ENCODE measurements at places on chromosomes 1 and 21.

DNA sequence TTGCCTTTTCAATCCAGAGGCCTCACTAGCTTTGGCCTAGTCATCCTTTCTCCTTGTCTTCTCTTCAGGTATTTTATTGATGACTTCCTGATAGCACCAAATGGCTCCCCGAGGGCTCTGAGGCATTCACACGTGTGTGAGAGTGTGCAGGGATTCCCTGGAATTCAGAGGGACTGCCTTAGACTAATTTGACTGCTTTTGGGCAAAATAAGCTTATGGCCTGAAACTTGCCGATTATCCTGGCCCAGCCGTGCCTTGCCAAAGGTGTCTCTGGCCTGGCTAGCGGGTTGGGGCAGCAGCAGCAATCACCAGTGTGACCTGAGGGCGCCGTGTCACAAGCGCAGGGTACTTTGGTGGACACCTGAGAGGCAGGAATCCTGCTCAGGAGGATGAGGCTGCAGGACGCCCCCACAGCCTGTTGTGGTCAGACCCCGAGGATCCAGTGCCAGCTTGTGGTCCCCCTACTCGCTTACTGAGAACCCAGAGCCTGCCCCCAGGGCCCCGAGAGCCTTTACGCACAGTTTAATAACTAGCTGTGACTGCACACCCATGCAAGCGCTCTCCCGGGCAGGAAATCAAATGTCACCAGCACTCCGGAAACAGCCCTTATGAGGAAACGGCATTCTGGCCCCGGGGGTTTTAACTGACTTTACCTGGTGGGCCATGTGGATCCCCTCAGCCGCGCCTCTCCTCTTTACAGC is 62.8 kb upstream of the PDE9A start:
- DNase-seq: no peak

GRCh38 chr1:230278376-230278775 is 147.8 kb downstream of the PGBD5 start:
- DNase-seq: no peak

- no peak for DNase-seq
Observed at GRCh38 chr1:29812408-29813135, 576.2 kb downstream of the PTPRU start.

DNA sequence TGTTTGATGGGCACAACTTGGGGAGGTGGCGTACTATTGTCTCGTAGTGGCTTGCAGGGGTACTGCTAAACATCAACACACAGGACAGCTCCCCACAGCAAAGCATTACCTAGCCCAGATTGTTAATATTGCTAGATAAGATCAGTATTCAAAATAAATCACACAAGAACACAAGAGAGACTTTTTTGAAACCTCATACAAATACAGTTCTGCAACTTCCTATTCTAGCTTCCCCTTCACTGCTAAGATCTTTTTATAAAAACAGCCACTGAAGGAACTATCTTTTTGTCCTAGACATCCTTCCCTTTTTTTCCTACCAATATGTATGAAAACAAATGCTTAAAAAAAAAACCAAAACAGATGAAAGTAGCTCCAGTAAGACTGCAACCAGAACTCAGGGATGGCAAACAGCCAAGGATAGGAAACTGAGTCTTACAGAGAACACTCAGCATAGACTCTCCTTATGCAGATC is 137.8 kb upstream of the KRTAP19-8 start:
- no peak for DNase-seq

DNA sequence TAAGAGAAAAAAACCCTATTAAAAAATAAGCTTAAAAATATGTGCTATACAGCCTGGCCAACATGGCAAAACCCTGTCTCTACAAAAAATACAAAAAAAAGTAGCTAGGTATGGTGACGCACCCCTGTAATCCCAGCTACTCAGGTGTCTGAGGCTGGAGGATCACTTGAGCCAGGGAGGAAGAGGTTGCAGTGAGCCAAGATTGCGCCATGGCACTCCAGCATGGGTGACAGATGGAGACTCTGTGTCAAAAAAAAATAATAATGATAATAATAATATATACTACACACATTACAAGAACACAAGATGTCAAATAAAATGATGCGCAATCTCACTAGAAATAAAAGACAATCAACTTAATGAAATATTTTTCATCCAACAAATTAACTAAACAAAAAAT is 22.9 kb downstream of the NRDC start:
- DNase-seq: no peak

DNA sequence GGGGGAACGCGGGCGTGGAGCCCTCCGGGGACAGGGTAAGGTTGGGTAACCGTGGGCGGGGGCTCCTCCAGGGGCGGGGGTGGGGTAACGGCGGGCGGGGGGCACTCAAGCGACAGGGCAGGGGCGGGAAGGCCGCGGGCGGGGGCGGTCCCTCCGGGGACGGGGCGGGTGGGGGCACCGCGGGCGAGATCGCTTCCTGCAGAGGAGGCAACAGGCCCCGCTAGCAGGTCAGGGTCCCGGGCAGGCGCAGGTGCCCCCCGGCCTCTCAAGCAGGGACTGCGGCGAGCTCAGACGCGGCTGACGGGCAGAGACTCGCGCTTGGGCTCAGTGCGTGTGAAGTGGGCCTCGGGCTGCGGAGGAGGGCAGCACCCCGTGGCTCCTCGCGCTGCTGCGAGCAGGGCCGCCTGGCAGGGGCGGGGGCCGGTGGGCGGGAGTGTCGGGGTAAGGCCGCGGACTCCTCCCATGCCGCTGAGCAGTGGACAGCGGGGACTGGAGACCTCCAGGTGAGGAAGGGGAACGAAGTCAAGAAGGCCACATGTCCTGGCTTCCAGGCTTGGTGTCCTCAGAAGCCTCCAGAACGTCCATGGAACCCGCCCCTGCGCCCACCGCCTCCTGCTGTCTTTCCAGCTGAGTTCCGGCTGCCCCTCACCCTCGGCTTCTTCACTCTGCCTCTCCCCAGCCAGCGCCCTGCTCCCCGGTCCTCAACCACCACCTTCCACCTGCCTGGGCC is 627 bp upstream of the GNB1 start:
- DNase-seq: no peak

DNA sequence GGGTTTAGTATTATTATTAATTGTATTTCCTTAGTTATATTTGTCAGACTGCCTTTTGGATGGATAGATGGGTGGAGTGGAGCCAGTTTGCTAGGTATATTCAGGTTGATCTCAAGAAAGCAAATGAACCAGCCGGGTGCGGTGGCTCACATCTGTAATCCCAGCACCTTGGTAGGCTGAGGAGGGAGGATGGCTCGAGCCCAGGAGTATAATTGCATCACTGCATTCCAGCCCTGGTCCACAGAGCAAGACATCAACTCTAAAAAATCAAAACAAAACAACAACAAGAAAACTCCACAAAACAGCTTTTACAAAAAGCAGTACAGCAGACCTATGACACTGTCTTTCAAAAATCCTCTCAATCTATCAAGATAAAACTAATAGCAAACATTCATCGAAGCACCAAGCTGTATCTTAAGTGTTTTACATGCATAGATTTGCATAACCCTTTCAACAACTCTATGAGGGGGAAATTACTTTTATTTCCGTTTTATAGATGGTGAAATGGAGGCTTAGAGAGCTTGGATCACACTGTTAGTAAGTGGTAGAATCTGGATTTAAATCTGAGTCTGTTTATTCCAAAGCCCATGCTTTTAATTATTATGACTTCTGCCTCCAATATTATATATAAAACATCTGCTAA is 25.5 kb downstream of the KMO start:
- DNase-seq: no peak

- no peak for DNase-seq
Observed at GRCh38 chr1:30783256-30783915, 25.8 kb upstream of the LAPTM5 start.

DNA sequence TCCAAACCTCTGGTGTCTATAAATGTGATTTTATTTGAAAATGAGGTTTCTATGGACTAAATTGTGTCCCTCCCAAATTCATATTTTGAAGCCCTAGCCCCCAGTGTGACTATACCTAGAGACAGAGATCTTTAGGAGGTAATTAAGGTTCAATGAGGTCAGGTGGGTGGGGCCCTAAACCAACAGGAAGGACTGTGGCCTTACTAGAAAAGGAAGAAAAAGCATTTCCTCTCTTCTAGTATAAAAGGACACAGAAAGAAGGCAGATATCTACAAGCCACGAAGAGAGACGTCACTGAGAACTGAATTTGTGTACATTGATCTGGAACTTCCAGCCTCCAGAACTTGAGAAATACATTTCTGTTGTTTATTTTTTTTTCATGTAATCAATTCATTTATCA is 123.1 kb upstream of the RUNX1 start:
- no peak for DNase-seq

GRCh38 chr1:84401156-84401555 is 2.9 kb downstream of the DNASE2B start:
- DNase-seq: no peak

GRCh38 chr1:203450001-203450400 is 25.6 kb upstream of the PRELP start:
- DNase-seq: no peak

DNA sequence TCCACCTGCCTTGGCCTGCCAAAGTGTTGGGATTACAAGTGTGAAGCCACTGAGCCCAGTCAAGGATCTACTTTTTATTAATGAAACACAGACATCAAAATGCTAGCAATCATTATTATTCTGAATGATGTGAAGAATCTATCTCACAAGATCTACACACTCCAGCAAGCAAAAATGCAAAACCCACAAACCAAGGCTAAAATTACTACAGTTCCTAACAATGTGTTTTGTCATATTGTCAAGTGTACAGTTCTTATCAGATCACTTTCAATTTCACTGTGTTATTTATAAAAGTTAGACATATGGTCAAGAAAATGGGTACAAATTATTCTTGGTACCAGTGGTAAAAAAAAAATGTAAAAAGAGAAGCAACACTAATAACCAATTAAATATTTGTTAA is 61.3 kb upstream of the SDC3 start:
- DNase-seq: no peak

DNA sequence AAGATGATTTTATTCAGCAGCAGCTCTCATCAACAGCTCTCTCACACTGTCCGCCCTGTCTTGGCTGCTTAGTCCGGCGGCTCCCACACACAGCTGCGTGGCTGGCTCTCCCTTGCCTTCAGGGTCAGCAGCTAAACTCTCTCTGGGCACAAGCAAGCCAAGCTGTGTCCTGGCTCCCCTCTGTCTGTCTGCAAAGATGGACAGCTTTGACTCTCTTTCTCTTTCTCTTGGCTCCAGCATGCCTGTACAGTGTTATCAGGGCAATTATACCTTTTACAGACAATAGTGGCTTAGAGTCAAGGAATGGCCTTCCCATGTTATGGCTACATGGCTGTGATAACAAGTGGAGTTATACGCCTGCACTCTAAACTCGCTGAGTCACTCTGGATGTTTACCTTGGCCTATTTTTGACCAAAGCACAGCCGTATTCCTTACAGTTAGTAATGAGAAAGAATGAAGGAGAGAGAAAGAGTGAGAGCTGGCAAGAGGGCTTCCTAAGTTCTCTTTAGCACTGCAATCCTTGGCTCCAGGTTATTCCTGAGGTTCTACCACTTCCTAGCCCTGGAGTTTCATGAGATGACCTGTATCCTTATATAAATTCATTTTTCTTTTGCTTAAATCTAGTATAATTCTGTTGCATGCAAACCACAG is 59.9 kb upstream of the ZSWIM5 start:
- peak; percentile 62 for DNase-seq

- no peak for DNase-seq
Observed at GRCh38 chr1:88990426-88990825, 2.0 kb downstream of the KYAT3 start.

DNA sequence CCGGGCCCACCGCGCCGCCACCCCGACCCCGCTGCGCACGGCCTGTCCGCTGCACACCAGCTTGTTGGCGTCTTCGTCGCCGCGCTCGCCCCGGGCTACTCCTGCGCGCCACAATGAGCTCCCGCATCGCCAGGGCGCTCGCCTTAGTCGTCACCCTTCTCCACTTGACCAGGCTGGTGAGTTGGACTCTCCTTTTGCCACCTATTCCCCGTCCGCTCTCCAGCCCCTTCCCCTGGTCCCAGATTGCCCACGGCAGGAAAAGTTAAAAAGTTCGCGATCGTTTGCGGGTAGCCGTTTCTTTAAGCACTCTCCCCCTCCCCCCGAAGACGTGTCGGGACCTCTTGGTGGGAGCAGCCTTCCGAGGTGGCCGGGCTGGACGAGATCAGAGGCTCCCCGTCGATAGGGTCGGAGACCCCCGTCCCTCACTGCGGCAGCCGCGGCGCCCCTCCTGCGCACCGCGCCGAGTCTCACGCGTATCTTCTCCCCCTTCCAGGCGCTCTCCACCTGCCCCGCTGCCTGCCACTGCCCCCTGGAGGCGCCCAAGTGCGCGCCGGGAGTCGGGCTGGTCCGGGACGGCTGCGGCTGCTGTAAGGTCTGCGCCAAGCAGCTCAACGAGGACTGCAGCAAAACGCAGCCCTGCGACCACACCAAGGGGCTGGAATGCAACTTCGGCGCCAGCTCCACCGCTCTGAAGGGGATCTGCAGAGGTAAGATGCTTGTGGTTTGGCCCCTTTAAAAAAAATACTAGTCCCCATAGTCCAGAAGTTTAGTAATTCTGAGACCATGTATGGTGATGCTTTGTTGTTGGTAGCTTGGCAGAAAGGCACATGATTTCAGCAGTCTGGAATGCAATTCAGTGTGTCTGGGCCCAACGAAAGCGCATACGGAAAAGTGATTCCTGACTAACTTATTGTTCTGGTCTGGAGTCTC is 576 bp downstream of the CCN1 start:
- no peak for DNase-seq

DNA sequence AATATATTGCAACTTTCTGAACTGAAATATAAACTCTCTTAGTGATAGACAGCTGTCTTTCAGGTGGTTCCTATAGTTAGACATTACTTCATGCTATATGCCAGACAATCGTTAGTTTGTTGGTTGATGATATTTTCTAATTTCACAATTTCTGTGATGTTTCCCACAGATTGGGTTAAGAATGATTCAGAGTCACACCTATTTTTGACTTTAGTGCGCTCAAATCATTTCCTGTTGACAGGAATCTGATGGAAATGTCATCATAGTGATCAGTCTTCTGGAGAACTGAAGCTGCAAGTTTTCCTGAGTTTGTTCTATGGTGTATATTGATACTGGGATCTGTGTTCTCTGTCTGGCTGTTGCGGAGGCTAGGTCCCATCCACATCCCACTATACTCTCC is 119.7 kb downstream of the C1orf21 start:
- no peak for DNase-seq

GRCh38 chr1:169451218-169451824 is 24.0 kb upstream of the CCDC181 start:
- DNase-seq: no peak

DNA sequence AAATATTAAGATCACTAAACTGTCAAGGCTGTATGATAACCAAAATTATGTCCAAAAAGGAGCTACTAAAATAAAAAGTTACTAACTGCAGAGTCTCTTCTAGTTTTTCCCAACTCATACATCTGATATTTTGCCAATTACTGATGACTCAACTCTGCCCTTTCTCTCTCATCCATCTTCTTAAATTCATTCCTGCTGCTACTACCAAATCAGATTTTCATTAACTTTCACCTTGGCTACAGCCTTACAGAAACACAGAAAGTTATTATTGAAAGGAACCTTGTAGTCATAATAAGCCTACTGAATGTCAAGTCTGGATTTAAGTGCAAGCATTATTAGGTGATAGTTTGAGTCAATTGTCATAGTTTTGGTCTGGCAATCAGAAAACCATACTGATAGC is 273.1 kb downstream of the DPYD start:
- no peak for DNase-seq
